ENCODE measurements at places on chromosomes 13 and 19.

GRCh38 chr19:13790354-13790753 lies 4.9 kb upstream of the ZSWIM4 start:
- no peak for DNase-seq

- no peak for DNase-seq
Observed at GRCh38 chr19:7643031-7643415, 6.1 kb downstream of the STXBP2 start.

GRCh38 chr13:63396746-63397145 lies 1981.1 kb upstream of the PCDH20 start:
- DNase-seq = peak; percentile 10

GRCh38 chr13:97076898-97077297 lies 82.6 kb upstream of the OXGR1 start:
- peak; percentile 18 for DNase-seq

DNA sequence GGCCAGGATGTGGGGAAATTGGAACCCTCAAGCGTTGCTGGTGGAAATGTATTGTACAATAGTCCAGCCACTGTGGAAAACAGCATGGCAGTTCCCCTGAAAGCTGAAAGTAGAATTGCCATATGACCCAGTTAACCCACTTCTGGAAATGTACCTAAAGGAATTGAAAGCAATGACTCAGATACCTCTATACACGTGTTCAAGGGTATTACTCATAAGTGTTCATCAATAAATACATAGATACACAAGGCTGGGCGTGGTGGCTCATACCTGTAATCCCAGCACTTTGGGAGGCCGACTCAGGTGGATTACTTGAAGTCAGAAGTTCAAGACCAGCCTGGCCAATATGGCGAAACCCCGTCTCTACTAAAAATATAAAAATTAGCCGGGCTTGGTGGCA lies 71.9 kb upstream of the IRS2 start:
- DNase-seq = no peak
